ENCODE measurements at places on chromosomes 11 and 22.

DNA sequence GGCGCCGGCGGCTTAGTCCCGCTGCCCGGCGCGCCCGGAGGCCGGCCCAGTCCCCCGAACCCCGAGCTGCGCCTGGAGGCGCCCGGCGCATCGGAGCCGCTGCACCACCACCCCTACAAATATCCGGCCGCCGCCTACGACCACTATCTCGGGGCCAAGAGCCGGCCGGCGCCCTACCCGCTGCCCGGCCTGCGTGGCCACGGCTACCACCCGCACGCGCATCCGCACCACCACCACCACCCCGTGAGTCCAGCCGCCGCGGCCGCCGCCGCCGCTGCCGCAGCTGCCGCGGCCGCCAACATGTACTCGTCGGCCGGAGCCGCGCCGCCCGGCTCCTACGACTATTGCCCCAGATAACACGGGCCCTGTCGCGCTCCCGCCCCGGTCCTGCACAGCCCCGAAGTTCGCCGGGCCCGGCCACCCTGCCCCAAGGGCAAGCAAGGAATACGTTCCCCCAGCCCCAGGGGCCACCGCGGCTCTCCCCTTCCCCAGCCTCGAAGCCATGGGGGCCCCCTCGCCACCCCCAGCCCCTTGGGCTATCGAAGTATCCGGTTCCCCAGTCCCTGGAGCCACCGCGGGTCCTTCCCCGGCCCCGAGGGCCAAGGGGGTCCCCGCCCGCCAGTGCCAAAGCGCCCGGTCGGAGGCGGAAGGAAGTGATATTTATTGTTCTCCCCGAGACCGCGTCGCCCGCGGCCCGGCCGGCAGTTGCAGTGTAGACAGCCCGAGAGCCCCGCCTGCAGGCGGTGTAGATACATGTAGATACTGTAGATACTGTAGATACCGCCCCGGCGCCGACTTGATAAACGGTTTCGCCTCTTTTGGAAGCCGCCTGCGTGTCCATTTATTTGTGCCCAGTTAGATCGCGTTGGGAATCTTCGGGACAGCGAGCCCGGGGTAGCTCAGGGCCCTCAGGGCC is 6.2 kb downstream of the TBX1 start:
- peak; percentile 66 for DNase-seq

DNA sequence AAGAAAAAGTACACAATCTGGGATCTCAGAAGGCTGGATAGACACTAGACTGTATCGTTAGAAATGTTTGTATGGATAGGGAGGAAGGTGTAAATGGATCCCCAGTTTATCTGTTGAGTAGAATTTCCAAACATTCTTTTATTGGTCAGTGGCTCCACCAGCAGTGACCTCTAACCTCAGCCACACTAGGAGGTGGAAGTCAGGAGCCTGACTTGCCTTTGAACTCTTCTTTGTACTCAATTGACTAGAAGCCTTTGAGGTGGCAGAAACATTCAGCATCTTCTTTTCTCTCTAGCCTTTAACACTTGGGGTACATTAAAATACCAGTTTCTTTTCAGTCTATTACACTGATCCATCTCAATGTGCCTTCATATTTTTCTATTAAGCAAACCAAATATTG is 39.1 kb downstream of the EXT2 start:
- no peak for DNase-seq

DNA sequence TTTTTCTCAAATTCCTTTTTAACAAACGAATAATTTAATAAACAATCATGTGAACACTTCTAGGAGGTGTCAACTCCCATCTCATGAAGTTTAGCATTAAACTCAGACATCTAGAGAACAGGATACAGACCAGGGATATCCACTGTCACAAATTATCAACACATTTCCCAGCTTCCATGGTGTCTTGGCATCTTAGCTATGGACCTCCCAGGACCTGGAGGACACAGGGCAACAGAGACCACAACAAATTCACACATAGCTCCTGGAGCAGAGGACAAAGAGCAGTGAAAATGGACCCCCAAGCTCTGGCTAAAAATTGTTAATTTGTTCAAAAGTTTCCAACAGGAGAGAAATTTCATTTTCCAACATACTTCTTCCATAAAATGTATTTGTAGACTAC is 102.2 kb downstream of the SGSM3 start:
- DNase-seq, result no peak

- no peak for DNase-seq
Observed at GRCh38 chr22:38862375-38863329, 9.4 kb downstream of the CBX6 start.

GRCh38 chr11:44502506-44502905 is 63.0 kb upstream of the CD82 start:
- DNase-seq, result no peak

GRCh38 chr22:46192210-46192993 is 42.1 kb downstream of the PPARA start:
- DNase-seq, result no peak

DNA sequence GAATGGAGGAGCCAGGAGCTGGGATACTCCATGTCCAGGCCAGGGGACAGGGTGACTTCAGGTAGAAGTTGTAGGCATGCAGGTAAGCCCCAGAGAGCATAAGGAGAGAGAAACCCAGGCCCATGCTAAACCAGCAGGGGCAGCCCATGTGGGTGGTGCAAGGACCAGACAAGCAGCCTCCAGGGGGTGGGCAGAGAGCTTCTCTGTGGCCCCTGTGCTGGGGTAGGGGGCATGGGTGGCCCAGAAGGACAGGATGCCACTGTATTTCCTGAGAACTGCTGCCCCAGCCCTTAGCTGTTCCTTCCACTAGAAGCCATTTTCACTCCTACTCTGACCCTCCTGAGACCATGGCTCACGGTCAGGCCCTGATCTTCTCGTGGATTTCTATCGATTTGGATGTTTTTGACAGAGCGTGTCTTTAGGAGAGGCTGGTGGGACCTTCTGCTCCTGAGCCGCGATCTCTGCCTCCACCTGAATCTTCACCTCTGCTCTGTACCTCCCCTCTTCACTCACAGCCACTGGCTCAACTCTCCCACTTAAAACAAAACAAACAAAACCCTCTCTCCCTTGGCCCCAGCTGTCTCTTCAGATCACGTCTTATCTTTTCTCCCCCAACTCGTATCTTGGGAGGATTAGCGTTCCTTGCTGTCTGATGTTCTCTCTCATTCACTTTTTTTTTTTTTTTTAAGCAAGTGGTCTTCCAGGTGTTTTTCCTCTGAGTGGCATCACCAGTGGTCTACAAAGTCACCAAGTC is 112.2 kb downstream of the NECTIN1 start:
- no peak for DNase-seq

GRCh38 chr11:86365546-86365945 is 9.1 kb upstream of the CCDC81 start:
- DNase-seq, result no peak

DNA sequence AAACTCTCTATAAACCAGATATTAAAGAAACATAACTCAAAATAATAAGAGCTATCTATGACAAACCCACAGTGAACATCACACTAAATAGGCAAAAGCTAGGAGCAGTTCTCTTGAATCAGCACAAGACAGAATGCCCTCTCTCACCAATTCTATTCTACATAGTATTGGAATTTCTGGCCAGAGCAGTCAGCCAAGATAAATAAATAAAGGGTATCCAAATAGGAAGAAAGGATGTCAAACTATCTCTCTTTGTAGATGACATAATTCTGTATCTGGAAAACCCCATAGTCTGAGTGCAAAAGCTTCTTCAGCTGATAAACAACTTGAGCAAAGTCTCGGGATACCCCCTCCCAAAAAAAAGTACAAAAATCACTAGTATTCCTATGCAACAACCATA is 359.8 kb downstream of the LRRC4C start:
- no peak for DNase-seq

DNA sequence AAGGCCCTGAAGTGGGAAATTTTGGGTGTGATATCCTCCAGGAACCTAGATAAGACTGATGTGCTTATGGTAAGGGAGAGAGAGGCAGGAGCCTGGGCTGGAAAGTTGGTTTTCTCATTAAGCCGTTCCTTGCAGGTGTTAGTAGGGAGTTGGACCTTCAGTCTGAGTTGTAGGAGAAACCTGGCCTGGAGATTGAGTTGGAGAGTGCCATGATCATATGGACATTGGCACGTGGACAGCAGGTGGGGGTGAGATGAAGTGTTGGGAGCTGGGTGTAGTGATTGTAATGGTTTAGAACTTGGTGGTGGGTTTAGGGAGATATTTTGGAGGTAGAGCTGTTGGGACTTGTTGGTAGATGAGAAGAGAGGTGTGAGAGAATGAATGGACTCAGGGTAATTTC is 4.9 kb downstream of the PPP6R2 start:
- no peak for DNase-seq

GRCh38 chr11:6194065-6194581 is 4.9 kb upstream of the OR52W1 start:
- DNase-seq, result no peak

DNA sequence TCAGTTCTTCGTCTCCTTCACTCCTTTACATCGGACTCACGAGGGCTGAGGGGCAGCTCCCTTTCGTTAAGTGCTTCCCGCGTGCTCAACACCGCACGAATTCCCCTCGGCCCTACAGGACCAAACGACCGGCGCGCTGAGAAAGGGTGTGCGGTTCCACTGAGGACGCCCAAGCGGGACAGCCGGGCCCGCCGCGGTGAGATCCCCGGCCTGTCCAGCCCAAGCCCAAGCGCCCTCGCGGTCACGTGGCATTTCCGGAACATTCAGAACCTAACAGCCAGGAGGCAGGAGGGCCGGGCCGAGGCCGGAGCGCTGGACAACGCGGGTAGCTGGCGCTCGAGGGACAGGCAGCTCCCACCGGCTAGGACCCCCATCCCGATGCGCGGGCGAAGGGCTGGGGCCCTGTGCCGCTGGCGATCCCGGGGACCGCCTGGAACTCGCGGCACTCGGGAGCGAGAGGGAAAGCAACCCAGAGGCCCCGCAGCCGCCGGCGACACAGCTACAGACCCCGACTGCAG is 737 bp upstream of the STIP1 start:
- DNase-seq, result no peak

DNA sequence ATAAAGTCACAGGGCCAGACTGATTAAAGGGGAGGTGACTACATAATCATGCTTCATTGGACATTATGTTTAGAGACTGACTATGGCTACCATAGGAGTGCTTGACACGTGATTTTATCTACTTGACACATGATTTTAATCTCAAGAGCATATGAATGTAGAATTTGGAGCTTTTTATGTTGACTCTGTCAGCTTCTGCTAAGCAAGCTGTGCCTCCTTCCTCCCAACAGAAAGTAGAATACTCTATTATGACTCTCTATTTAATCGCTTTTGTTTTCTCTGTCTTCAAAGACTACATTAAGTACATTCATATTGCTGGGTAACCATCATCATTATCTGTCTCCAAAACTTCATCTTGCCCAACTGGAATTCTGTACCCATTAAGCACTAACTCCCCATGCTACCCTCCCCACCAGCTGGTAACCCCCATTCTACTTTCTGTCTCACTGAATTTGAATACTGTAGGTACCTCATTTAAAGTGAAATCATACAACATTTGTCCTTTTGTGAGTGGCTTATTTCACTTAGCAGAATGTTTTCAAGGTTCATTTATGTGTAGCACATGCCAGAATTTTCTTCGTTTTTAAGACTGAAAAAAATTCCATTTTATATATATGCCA is 24.7 kb upstream of the ANGPTL5 start:
- DNase-seq, result no peak

GRCh38 chr22:44396727-44397722 is 84.3 kb upstream of the SHISAL1 start:
- DNase-seq, result peak; percentile 16

DNA sequence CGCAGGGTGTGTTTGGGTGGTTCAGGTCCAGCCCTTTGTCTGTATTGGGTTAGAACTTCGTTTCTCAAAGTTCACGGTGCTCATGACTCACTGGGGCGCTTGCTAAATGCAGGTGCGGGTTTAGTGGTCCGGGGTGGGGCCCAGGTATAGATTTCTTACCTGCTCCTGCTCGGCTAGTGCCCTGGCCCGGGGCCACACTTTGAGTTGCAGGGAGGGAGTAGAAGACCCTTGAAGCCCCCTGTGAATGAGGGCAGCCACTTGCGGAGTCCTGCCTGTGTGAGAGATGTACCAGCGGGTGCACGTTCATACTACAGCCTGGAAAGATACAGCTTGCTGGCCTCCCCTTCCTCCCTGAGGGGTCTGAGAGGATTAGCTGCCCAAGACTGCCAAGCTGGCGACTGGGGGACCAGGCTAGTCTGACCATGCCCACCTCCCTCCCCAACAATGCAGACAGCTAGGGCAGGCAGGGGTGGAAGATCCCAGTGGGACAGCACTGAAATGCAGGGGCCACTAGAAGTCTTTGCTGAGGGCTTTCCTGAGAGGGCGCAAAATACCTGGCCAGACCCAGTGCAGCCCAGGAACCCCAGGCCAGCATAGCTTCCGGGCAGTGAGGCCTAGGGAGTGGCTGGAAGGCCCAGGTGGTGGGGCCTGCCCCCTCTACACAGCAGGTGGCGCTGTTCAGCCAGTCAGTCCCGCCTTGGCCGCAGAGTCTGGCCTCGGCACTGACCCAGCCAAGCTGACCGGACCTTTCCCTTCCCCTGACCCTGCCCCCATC is 5.1 kb upstream of the MYRF start:
- peak; percentile 60 for DNase-seq

GRCh38 chr11:10728154-10728553 is 22.9 kb upstream of the CTR9 start:
- DNase-seq, result no peak

- no peak for DNase-seq
Observed at GRCh38 chr22:20630873-20631617, 123.6 kb downstream of the MED15 start.

DNA sequence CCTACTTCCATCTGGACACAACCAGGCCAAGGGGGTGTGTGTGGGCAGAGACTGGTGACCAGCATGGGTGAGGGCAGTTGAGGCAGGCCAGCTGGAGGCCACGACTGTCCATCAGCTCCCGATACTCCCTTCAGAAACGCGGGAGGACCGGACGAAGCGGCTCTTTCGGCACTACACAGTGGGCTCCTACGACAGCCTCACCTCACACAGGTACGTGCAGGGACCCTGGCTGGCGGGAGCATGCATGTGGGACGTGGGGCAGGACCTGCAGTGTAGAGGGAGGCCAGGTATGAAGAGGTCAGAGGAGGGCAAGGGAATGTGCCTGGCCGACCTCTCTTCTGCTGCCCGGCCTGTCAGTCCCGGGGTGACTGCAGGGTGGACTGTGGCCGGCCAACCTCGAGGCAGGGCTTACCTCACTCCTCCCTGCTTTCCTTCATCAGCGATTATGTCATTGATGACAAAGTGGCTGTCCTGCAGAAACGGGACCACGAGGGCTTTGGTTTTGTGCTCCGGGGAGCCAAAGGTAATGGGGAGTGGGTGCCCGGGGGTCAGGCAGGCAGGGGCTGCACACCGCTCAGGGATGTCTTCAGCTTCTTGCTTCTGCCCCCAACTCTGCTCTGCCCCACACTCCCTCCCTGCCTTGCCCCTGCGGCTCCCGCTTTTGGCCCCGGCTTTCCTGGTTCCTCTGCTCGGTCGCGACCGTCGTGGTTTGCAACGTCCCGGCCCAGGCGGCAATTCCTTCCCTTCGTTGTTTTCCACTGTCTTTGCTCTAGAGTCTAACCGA is 31.3 kb downstream of the SHANK3 start:
- DNase-seq, result no peak

- DNase-seq, result no peak
Observed at GRCh38 chr22:37244922-37245722, 1.1 kb upstream of the RAC2 start.

Measured in CD4-positive, alpha-beta T cell (primary cell).